Activated effector memory CD4-positive, alpha-beta T cell treated with anti-CD3 and anti-CD28 coated beads, Interleukin-2, amount 50 U/mL, for 16 hours (primary cell): ENCODE measurements at places on chromosomes 1 and 21.
A peak's percentile ranks its signal among the peaks of the same experiment; 100 is the strongest.

- DNase-seq, result no peak
Measured at GRCh38 chr1:25569597-25570396, 26.4 kb downstream of the LDLRAP1 start.

GRCh38 chr1:204819495-204819894 is 51.2 kb upstream of the NFASC start:
- no peak for DNase-seq

GRCh38 chr1:214496126-214496525 is 55.3 kb downstream of the PTPN14 start:
- DNase-seq, result no peak

GRCh38 chr1:10932088-10932487 is 80.4 kb upstream of the TARDBP start:
- DNase-seq, result no peak

- no peak for DNase-seq
Measured at GRCh38 chr1:98989556-98989907, 15.1 kb downstream of the PLPPR5 start.

GRCh38 chr1:157704878-157705277 is 4.3 kb upstream of the FCRL3 start:
- DNase-seq, result no peak

- no peak for DNase-seq
Measured at GRCh38 chr1:19744335-19744743, 55.4 kb downstream of the TMCO4 start.

DNA sequence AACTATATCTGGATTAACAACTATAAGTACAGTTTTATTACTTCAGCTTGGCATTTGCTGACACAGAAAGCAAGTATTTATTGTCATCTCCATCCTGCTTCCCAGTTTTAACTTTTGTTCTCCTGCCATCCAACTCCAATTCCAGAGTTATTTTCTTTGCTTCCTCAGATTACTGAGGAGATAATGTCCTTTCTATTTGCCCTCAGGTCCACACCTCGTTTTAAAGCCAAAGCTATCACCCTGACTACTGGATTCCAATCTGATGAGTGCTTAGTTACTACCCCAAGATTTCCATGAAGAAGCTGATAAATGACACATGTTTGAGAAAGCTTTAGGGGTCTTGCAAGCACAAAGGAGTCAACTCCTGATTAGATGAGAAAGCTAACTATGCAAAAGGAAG is 25.2 kb downstream of the ACKR1 start:
- no peak for DNase-seq

DNA sequence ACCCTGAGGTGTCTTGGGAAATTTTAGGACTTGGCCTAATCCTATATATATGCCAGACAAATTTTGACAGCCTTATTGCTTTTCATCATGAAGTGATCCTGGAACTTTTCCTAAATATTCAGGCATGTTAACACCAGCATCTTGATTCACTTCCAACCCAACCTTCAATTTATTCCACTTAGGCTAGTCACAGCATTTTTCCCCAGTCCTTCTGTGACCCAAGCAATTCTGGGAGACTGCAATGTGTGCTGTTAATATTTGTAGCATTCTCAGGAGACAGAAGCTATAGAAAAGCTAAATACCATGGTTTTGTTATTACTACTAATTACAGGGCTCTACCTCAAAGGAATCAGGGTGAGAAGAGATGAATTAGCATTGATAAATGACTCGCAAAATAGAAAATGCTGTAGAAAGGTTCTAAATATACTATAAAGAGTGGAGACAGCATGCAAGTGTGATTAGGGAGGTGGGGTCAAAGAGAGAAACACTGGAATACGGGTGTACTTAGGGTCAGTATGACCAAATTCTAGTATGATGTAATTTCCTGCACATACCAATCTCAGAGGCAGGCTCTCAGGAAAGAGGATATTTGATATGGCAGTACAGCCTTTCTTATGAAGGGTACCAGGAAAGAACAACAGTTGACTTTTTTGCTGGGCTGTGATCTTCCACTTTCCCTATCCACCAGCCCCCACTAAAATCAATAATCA is 29.1 kb downstream of the PRRX1 start:
- no peak for DNase-seq

DNA sequence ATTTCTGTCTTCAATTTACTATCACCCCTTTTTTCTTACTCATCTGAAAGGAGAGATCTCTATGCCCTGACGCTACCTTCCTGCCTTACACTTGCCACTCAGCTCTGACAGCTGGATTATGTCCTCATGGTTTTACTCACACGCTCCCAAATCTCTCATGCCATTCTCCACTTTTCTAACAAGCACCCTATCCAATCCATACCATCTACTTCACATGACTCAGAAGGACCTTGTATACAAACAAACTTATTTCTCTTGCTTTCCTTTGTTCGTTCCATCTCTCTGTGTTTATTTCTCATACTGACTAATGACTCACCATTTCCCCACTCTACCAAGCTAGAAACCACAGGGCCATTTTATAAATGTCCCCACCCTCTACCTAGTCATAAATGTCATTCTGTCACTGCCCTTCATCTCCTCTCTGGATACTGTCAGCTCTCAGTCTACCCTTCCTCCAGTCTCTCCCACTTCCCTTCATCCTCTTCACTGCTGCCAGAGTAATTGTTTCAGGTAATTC is 87.3 kb downstream of the USP24 start:
- no peak for DNase-seq

DNA sequence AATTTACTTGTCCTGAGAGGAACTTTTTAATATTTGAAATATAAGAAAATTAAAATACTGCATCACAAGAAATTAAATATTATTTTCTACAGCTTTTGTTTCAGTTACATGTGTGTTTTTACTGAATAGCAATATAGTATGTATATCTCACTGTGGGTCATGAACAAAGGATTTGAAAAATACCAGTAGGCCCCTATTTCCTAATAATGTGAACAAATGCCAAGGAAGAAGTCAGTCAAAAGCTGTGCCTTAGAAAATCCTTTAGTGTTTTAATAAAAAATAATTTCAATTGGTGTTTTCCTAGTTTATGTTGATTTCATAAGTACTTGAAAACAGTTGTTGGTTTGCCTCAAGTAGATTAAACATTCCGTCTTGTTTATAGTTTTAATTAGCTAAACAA is 46.7 kb downstream of the SMYD3 start:
- no peak for DNase-seq

DNA sequence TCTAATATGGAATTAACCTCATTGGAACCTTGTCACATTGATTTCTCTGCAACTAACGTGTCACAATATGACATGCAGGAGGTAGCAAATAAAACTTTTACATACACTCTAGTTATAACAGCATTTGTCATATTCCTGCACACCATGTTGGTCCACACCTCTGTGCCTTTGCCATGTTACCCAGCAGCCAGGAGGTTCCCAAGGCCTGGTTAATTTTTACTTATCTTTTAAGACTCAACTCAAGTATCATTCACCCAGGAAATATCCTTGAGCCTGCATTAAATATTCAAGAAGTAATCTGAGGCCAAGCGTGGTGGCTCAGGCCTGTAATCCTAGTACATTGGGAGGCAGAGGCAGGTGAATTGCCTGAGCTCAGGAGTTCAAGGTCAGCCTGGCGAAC is 447.2 kb upstream of the NR5A2 start:
- DNase-seq, result no peak

DNA sequence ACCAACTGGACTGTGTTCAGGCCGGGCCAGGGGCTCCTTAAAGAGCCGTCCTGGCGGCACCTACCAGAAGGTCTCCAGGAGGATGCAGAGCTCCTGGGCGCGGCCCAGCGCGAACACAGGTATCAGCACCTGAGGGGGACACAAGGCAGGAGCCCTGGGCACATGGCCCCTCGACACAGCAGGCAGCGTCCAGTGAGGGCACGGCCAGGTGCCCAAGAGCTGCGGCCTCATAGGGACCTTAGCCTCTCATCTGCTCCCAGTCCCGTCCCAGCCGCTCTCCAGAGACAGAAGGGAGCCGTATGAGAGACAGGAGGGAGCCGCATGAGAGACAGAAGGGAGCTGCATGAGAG is 5.8 kb downstream of the PUSL1 start:
- no peak for DNase-seq

GRCh38 chr1:53638360-53639035 is 100.5 kb downstream of the GLIS1 start:
- DNase-seq, result peak; percentile 42

- DNase-seq, result no peak
Measured at GRCh38 chr1:89643577-89643976, 10.7 kb downstream of the LRRC8C start.

DNA sequence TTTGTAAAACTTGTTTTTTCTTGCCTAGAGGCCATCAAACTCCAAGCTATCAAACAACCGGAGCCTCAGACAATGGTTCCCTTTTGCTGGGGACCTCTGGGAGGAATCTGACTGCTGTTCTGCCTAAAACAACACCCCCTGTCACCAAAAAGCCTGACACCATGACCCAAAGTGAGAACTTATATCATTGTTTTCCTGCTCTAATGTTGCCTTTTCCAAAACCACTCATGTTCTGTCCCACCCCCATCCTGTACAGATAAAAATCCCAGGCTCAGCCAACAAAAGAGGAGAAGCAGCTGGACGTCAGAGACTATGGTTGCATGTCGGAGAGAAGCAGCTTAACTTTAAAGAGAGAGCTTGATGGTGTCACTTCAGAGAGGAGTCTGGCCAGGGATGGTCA is 327.2 kb upstream of the CXADR start:
- no peak for DNase-seq

- no peak for DNase-seq
Measured at GRCh38 chr21:24223624-24224023, 1383.7 kb downstream of the MRPL39 start.
